Naive thymus-derived CD4-positive, alpha-beta T cell (primary cell): ENCODE measurements at places on chromosomes 11 and 22. TPM values are rescaled to one million over a fixed set of nuclear protein-coding genes. Genes with fewer than 3 reads are reported as not detected.
A peak's percentile ranks its signal among the peaks of the same experiment; 100 is the strongest.

The PPP2R1B gene
- polyA plus RNA-seq: 17.3 TPM

The CAVIN3 gene
- polyA plus RNA-seq: not detected

The PCNX3 gene
- polyA plus RNA-seq: 2.2 TPM

The BACE1-AS gene
- polyA plus RNA-seq: 1.5 TPM

The FAT3 gene
- not detected for polyA plus RNA-seq

The LMNTD2 gene
- polyA plus RNA-seq: 3.6 TPM

The MAJIN gene
- polyA plus RNA-seq: 1.2 TPM

The TTC38 gene
- polyA plus RNA-seq: 3.8 TPM

The GSTT2 gene
- not detected for polyA plus RNA-seq

The FAM227A gene
- not detected for polyA plus RNA-seq

GRCh38 chr11:11374358-11375148 lies 21.5 kb upstream of the CSNK2A3 start:
- no peak overlapping the region for H3K27ac ChIP-seq
- H3K36me3 ChIP-seq: no peaks in the 10 kb centered on the region
- no peaks in the 10 kb centered on the region for H3K4me1 ChIP-seq
- no peak for DNase-seq
- H3K4me3 ChIP-seq: no peak overlapping the region

DNA sequence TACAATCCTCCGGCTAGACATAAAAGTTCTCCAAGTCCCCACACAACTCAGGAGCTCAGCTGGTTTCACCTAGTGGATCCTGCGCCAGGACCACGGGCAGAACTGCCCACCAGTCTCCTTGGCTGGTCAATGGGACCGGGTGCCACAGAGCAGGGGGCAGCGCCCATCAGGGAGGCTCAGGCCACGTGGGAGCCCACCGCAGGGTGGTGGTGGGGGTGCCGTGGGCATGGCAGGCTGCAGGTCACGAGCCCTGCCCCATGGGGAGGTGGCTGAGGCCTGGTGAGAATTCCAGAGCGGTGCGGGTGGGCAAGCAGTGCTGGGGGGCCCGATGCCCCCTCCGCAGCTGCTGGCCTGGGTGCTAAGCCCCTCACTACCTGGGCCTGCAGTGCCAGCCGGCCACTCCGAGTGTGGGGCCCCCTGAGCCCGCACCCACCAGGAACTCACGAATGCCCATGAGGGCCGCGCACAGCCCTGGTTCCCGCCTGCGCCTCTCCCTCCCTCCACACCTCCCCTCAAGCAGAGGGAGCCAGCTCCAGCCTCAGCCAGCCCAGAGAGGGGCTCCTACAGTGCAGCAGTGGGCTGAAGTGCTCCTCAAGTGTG lies 1091.9 kb upstream of the TENM4 start:
- no peak for DNase-seq
- H3K4me3 ChIP-seq: no peak overlapping the region
- no peak overlapping the region for H3K27ac ChIP-seq
- no peaks in the 10 kb centered on the region for H3K27me3 ChIP-seq
- H3K4me1 ChIP-seq: no peaks in the 10 kb centered on the region
- no peaks in the 10 kb centered on the region for H3K36me3 ChIP-seq

GRCh38 chr11:119643876-119644225 lies 85.1 kb downstream of the NECTIN1 start:
- H3K36me3 ChIP-seq: no peaks in the 10 kb centered on the region
- H3K4me1 ChIP-seq: no peaks in the 10 kb centered on the region

- H3K27ac ChIP-seq: no peak overlapping the region
- H3K27me3 ChIP-seq: no peaks in the 10 kb centered on the region
- no peaks in the 10 kb centered on the region for H3K36me3 ChIP-seq
- H3K4me3 ChIP-seq: no peak overlapping the region
- no peaks in the 10 kb centered on the region for H3K4me1 ChIP-seq
Observed at GRCh38 chr11:45365961-45366618, 79.9 kb upstream of the SYT13 start.

DNA sequence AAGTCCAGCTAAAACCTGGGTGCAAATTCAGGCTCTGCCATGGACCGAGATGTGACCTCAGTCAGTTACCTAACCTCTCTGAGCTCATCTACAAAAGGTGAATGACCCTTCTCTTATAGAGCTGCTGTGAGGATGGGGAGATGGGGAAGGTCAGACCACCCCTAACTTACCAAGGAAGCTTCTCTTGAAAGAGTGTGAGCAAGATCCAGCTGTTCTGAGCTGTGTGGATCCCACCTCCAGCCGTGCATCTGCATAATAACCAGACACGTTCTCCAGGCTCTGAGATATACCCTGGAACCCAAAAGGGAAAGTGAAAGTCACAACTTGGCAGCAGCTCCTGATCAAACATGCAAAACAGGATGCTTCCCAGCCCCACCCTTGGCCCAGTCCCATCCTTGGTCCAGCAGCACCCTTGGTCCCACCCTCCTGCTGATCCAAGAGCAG lies at the start of gene APOL3:
Gene APOL3 (minus strand): TSS at position 257 of the 444 bp plus-strand sequence. CDS start 11,700 bp downstream, outside the sequence.
- peaks cover 37% of the 10 kb centered on the region for H3K4me1 ChIP-seq
- no peaks in the 10 kb centered on the region for H3K27me3 ChIP-seq
- H3K27ac ChIP-seq: peak within 1 kb of the TSS; percentile 96
- H3K36me3 ChIP-seq: no peaks in the 10 kb centered on the region

GRCh38 chr11:69351460-69351859 lies 57.5 kb downstream of the MYEOV start:
- no peak overlapping the region for H3K27ac ChIP-seq
- no peak overlapping the region for H3K4me3 ChIP-seq
- H3K36me3 ChIP-seq: no peaks in the 10 kb centered on the region
- H3K4me1 ChIP-seq: no peaks in the 10 kb centered on the region
- H3K27me3 ChIP-seq: no peaks in the 10 kb centered on the region
- DNase-seq: no peak

DNA sequence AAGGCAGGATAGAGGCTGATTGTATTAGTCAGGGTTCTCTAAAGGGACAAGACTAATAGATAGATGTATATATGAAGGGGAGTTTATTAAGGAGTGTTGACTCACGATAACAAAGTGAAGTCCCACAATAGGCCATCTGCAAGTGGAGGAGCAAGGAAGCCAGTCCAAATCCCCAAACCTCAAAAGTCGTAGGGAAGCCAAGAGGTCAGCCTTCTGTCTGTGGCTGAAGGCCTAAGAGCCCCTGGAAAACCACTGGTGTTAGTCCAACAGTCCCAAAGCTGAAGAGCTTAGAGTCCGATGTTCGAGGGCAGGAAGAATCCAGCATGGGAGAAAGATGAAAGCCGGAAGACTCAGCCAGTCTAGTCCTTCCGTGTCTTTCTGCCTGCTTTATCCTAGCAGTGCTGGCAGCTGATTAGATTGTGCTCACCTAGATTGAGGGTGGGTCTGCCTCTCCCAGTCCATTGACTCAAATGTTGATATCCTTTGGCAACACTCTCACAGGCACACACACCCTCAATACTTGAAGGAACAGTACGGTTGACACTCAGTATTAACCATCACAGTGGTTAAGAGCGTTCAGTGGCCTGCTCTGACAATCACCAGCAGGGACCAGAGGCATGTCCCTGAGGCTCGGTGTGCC lies 135.6 kb downstream of the CSNK2A3 start:
- H3K4me3 ChIP-seq: no peak overlapping the region
- no peaks in the 10 kb centered on the region for H3K36me3 ChIP-seq
- no peaks in the 10 kb centered on the region for H3K4me1 ChIP-seq

DNA sequence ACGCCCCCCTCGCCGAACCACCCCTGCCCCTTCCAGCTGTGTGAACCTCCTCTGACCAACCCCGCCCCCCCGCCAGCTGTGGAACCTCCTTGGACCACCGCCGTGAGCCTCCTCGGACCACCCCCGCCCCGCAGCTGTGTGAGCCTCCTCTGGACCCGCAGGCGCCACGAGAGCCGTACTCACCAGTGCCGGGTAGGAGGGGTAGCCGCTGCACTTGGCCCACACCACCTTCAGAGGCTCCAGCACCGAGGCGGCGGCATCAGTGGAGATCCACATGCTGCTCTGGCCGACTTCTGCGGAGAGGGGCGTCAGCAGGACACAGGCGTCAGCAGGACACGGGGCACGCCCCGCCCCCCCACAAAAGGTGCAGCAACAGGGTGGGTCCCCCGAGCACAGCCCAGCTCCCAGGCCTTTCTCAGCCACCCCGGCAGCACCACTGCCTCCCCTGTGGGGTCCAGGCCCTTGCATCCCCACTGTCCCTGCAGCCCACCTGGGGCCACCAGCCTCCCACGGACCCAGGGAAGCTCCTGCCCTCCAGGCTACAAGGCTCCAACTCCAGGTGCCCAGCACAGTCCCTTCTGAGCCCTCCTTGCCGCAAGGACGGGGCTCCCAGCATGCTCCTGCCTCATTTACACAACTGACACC lies 51.7 kb downstream of the BRD1 start:
- H3K27me3 ChIP-seq: no peaks in the 10 kb centered on the region
- no peak overlapping the region for H3K27ac ChIP-seq
- no peaks in the 10 kb centered on the region for H3K36me3 ChIP-seq
- no peak overlapping the region for H3K4me3 ChIP-seq

GRCh38 chr11:62193952-62194351 lies 3.9 kb downstream of the SCGB1D1 start:
- no peaks in the 10 kb centered on the region for H3K36me3 ChIP-seq
- H3K4me3 ChIP-seq: no peak overlapping the region
- no peaks in the 10 kb centered on the region for H3K4me1 ChIP-seq
- H3K27me3 ChIP-seq: no peaks in the 10 kb centered on the region
- H3K27ac ChIP-seq: no peak overlapping the region

GRCh38 chr11:69372589-69373250 lies 78.8 kb downstream of the MYEOV start:
- no peak overlapping the region for H3K4me3 ChIP-seq
- no peaks in the 10 kb centered on the region for H3K4me1 ChIP-seq
- no peaks in the 10 kb centered on the region for H3K27me3 ChIP-seq
- H3K36me3 ChIP-seq: no peaks in the 10 kb centered on the region
- no peak overlapping the region for H3K27ac ChIP-seq

GRCh38 chr22:21766691-21767462 lies 31.3 kb upstream of the YPEL1 start:
- no peaks in the 10 kb centered on the region for H3K4me1 ChIP-seq
- H3K36me3 ChIP-seq: peaks cover 5% of the 10 kb centered on the region
- H3K27me3 ChIP-seq: no peaks in the 10 kb centered on the region
- peak overlapping the region; percentile 14 for H3K4me3 ChIP-seq
- no peak overlapping the region for H3K27ac ChIP-seq

- no peak overlapping the region for H3K4me3 ChIP-seq
- DNase-seq: no peak
- H3K4me1 ChIP-seq: no peaks in the 10 kb centered on the region
- H3K27me3 ChIP-seq: no peaks in the 10 kb centered on the region
- no peak overlapping the region for H3K27ac ChIP-seq
- H3K36me3 ChIP-seq: no peaks in the 10 kb centered on the region
Observed at GRCh38 chr11:114057147-114057546, 2.4 kb upstream of the ZBTB16 start.

DNA sequence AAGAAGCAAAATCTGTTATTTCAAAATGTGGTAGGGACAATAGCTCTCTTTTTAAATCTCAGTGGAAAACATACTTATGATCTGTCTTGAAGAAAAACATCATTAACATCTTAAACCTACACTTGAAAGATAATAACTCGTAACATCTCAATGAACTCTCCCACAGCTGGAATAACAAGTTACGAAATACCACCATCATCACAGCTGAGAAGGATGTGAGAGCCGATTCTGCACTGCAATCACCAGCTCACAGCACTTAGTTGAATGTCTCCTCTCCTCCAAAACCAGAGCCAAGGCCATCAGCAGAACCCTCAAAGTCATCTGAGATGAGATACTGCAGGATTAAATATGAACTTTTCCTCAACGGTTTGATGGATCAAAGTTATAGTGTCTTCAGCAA lies 124.3 kb downstream of the ARHGAP20 start:
- no peak for DNase-seq
- H3K27me3 ChIP-seq: no peaks in the 10 kb centered on the region
- no peak overlapping the region for H3K27ac ChIP-seq
- no peak overlapping the region for H3K4me3 ChIP-seq

DNA sequence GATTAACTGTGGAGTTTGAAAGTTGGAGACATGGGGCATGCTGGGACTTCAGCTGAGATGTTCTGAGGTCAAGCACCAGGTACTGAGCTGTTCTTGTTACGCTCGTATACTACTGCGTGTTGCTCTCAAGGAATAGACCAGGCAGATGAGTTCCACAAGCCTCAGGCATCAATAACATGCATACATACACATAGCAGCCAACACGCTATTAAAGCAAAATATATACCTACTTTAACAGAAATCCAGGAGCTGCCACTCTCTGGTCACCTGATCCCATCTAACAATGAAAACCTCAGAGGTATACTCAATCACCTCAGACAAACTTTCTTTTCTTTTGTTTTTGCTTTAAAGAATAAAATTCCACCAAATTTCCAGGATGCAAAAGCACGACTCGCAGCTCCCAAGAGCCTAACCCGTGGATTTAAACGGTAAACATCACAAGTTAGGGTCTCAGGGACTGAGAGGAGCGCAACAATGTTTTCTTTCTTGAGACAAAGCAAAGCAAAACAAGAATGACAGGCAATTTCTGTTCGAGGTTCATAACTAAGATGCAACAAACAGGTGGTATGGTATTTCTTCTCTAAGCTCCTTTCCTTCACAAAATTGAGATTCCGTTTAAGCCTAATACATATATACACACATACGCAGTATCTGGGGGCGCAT lies 16.5 kb downstream of the BLID start:
- no peaks in the 10 kb centered on the region for H3K36me3 ChIP-seq
- no peak overlapping the region for H3K4me3 ChIP-seq
- no peaks in the 10 kb centered on the region for H3K27me3 ChIP-seq

- H3K4me1 ChIP-seq: no peaks in the 10 kb centered on the region
- H3K27ac ChIP-seq: no peak overlapping the region
- H3K4me3 ChIP-seq: no peak overlapping the region
- DNase-seq: no peak
Observed at GRCh38 chr22:29780748-29781676, 13.8 kb downstream of the UQCR10 start.
